ENCODE measurements at places on chromosomes 1 and 21.
A peak's percentile ranks its signal among the peaks of the same experiment; 100 is the strongest.

DNA sequence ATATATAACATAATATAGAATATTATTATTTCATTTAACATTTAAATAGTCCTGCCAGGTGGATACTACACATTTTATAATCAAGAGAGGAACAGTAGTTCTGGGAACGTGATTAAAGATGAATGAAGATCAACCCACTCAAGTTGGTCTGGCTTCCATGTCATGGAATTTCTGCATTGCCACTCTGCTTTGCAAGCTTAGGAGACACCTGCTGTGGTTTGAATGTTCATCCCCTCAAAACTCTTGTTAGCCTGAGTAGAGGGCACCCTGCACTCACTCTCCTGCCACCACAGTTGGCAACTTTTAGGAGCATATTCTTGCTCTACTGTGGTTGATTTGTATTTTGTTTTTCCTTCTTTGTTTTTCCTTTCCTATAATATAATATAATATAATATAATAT lies 153.2 kb downstream of the GLUL start:
- no peak for DNase-seq

DNA sequence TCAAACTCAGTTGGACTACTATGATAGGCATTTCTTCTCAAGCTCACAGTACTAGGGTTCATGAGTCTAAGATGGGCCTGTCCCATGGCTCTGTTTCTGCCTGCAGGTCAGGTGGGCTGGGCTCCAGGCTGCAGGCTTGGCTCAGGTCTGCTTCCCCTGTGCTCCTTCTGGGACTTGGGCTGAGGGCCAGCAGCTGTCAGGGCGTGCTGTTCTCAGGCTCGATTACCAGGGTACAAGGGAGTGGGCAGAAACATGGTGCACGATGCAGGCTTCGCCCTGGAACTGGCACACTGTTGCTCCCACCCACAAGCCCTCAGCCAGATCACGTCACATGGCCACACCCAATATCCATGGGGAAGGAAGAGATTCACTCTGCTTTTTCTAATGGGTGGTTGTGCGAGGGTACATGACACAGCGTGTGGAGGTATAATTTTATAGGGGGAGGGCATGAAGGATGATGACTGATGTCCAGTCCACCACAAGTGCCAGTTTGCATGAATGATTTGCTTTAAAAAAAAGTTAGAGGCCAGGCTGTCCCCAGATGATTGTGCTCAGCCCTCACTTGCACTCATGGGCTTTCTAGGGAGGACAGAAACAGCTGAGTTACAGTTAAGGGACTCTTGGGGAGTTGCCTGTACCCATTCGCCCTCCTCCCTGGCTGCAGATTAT lies 118.0 kb downstream of the ACTL8 start:
- no peak for DNase-seq

GRCh38 chr1:90724361-90724760 lies 7.3 kb upstream of the BARHL2 start:
- DNase-seq = no peak

GRCh38 chr1:5297886-5298239 lies 643.5 kb downstream of the AJAP1 start:
- no peak for DNase-seq

DNA sequence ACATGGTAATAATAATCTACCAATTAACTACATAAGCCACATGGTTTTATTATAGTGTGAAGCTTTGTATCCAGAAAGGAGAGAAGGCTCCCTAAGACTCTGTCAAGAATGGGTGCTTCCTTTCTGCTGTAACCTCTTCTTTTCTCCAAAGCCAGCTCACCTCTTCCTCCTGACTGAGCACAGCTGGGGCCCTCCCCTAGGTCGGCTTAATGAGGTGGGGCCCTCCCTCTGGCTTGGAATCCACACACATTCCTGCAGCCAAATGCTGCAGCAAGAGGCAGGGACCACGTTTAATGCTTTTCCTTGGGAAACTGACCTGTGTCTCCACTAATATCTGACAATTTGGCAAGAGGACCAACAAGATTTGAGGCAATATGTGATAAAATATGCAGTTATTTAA lies 94.8 kb downstream of the DSCAM start:
- no peak for DNase-seq

- DNase-seq = no peak
Observed at GRCh38 chr1:236175642-236176336, 33.5 kb downstream of the GPR137B start.

GRCh38 chr1:15454256-15454655 lies 2.3 kb upstream of the CELA2A start:
- DNase-seq = no peak

DNA sequence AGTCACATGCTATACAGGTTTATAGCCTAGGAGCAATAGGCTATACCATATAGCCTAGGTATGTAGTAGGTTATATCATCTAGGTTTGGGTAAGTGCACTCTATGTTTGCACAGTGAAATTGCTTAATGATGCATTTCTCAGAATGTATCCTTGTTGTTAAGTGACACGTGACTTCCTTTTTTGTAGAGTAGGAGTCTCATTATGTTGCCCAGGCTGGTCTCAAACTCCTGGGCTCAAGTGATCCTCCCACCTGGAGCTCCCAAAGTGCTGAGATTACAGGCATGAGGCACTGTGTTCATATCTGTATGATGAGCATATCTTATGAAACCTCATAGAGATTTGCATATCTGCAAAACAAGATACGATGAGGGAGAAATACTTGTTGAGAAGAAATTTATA lies 13.8 kb upstream of the ABCB10 start:
- DNase-seq = no peak

- DNase-seq = no peak
Observed at GRCh38 chr21:34129901-34130715, 56.7 kb downstream of the MRPS6 start.

DNA sequence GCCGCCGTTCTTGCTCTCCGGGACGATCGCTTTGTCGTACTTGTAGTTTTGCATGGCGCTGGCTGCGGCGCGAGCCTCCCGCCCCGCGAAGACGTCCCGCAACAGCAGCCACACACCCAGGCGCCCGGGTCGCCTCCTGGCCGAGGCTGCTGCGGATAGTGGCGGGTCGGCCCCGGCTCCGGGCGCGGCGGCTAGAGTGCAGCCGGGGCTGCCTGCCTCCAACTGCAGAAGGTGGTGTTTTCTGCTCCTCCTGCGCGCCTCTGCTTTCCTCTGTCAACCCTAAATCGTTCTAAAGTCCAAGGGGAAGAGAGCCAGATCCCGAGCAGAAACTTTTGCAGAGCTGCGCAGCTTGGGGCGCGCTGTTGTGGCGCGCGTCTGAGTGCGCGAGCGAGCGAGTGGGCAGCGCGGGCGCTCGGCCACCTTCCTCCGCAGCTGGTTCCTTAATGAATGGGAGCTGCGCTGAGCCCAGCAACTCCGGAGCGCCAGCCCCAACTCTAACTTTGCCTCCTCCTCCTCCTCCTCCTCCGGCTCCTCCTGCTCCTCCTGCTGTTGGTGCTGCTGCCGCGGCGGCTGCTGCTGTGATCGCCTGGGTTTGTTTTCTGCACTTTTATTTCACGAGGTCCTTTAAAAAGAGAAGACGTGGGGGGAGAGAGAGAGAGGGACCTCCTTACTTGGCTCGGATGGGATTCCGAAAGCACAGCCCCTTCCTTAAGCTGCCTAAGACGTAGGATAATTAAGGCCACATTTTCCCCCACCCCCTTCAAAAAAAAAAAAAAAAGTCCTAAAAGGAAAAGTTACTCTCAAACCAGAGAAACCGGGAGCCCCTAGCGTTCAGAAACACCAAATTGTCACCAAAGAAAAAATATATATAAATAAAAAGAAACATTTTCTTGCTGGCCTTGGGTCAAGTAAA lies at the start of gene PLPP3:
Gene PLPP3, minus strand, starts transcription at position 601 of the 913 bp plus-strand sequence. Its CDS starts 547 bp downstream, at position 54.
- DNase-seq = peak; percentile 52

DNA sequence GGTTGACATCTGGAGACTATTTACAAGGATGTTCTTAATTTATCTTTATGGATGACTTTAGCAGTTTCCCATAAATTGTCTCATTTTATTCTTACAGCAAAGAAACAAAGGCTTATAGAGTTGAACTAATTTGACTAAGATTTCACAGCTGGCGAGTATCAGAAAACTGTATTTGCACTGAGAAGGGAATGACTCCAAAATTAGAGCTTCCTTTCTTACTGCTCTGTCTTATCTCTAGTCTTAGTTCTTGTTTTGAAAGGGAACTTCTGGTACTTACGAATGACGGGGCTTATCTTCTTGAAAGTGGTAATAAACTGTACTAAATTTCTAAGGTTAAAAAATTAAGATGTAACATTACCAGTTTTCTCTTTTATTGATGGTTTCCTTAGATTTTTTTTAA lies 13.6 kb downstream of the CNST start:
- no peak for DNase-seq

DNA sequence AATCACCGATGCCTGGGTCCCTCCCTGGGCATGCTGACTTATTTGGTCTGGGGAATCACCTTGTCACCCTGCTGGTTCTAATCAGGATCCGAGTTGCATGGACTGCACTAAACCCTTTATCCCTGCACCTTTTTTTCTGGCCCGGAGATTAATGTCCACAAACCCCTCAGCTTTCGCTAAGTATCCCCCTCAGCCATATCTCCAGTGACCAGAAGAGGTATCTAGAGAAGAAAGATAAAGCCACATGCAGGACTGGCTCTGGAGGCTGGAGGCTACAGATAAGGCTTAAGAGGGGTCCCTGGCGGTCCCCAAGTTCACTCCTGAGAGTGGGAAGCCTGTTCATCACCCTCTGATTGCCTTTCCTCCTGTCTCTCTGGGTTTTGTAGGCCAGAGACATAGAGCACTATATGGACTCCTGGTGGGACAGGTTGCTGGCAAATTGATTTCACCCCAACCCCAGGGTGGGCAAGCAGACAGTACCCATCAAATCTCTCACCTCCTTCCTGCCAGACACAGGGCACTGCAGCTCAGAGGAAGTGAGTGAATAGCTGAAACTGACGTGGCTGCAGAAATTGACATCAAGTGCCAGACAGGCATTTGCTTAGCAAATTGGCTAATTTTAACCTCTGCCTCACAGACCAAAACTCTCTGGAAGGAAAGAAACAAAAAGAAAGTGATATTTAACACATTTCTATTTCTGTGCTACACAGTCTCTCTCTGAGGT lies 38.8 kb downstream of the HMGB4 start:
- DNase-seq = no peak

GRCh38 chr1:208803011-208803811 lies 559.0 kb upstream of the PLXNA2 start:
- DNase-seq = no peak

GRCh38 chr1:246811985-246812384 lies 87.8 kb downstream of the SCCPDH start:
- no peak for DNase-seq

DNA sequence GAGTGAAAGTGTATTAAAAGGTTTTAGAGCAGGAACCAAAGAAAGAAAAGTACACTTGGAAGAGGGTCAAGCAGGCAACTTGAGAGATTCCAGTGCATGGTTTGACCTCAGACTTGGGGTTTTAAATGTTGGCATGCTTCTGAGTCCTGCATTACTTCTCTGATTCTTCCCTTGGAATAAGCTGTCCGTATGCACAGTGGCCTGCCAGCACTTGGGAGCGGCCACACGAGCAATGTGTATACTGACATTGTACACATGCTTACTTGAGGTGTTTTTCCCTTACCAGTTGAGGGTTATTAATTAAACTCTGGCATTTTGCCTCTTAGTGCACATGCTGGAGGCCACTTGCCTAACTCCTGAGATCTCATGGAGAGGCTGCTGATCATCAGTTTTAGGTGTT lies 786.6 kb upstream of the RGS18 start:
- DNase-seq = no peak
